ENCODE measurements at places on chromosomes 2 and 18.

- no peak for DNase-seq
Measured at GRCh38 chr18:10979411-10979810, 170.0 kb downstream of the PIEZO2 start.

- DNase-seq, result no peak
Measured at GRCh38 chr2:168180914-168181313, 66.5 kb downstream of the STK39 start.

DNA sequence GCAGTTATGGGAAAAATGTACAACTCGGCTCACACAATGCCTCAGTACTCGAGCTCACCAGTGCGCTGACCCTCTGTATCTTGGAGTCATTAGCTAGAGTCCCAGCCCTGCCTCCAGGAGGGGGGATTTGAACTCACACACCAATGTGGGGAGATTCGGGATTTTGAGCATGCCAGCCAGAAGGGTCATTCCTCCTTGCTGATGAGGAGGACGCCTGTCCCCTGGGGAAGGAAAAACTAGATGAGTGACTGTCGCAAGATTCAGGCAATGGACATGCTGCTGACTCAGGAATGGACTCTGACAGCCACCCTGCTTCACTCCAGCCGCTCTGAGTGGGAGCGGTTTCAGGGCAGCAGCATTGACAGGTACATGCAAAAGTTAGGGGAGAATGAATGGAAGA is 20.6 kb downstream of the FIGN start:
- no peak for DNase-seq

GRCh38 chr18:40249390-40250080 is 1705.5 kb upstream of the PIK3C3 start:
- DNase-seq, result no peak

DNA sequence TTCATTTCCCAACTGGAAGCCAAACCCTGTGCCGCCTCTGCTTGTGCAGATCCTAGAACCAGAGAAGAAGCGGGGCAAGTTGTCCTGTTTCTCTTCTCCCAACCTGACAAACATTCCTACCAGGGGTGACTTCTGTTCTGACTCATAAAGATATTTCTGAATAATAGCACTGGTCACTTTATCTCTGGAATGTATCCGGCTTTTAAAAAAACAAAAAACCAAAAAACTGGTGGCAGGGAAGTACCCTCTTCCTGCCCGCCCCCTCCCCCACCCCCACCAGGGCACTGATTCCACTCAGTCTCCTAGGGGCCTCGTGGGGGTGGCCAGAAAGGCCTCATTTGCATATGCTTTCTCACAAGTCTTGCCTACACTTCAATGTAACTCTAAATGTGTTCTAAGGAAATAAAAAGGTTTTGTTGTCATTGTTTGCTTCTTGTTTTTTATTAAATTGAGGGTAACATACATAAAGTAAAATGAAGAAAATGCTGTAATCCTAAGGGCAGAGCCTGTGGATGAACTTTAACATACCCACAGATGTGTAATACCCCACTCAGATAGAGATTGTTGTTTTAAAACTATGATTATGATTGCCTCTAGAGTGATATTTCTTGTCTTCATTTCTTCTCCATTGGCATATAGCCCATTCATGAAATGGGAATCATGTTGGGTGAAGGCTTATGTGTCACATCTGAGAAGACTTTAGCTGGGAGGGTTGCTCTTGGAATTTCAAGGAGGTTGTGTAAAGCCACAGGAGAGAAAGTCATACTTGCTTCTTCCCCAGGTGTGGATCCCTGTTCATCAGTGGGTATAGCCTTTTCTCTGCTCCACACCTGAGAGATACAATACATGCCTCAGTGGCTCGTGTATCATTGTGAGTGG is 5.3 kb upstream of the FOSL2 start:
- no peak for DNase-seq

DNA sequence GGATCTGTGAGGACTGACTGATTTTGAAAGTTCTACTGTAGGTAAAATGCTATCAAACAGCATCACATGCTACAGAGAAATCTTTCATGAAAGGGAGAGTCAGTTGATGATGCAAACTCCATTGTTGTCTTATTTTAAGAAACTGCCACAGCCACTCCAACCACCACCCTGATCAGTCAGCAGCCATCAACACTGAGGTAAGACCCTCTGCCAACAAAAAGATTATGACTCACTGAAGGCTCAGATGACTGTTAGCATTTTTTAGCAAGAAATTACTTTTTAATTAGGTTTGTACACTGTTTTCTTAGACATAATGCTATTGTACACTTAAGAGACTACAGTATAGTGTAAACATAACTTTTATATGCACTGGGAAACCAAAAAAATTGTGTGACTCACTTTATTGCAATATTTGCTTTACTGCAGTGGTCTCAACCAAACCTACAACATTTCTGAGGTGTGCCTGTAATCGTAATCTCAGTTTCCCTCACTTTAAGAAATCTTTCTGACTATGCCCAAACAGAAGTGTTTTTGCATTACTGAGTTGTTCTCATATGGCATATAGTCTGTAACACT is 42.8 kb downstream of the METTL8 start:
- DNase-seq, result no peak

GRCh38 chr2:239471011-239471792 is 70.4 kb upstream of the HDAC4 start:
- no peak for DNase-seq

DNA sequence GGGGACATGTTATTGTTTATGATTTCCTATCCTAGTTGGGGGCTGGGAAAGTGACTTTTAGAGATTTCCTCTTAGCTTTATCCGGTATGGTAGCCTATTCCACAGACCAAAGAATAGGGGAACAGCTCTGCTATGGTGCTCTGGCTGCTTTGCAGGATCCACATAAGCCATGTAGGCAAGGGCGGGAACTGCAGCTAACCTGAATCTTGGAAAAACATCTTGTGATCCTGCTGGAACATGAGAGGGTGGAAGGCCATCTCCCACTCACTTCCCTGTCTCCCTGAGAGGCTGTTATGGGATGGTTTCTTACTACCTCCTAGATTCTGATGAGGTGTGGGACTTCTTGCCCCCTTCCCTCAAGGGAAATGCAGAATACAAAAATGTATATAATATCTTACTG is 2.0 kb upstream of the DARS1 start:
- no peak for DNase-seq

DNA sequence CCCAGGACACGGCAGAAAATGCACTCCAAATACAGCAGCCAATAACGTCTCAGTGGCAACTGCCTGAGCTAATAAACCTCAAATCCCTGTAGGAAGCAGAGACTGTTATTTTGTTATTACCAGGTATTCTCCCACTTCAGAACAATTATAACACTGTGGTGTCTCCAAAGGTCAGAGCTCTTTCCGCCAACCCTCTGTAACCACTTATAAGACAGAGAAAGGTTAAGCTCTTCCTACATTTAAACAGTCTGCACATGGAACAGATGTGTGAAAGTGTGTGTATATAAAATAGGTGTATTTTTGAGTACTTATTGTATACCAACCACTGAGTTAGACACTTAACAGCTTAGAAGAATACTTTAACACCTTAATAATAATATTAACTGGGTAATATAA is 64.1 kb downstream of the FBXO15 start:
- DNase-seq, result no peak

- DNase-seq, result no peak
Measured at GRCh38 chr2:223797811-223798721, 39.3 kb downstream of the AP1S3 start.

DNA sequence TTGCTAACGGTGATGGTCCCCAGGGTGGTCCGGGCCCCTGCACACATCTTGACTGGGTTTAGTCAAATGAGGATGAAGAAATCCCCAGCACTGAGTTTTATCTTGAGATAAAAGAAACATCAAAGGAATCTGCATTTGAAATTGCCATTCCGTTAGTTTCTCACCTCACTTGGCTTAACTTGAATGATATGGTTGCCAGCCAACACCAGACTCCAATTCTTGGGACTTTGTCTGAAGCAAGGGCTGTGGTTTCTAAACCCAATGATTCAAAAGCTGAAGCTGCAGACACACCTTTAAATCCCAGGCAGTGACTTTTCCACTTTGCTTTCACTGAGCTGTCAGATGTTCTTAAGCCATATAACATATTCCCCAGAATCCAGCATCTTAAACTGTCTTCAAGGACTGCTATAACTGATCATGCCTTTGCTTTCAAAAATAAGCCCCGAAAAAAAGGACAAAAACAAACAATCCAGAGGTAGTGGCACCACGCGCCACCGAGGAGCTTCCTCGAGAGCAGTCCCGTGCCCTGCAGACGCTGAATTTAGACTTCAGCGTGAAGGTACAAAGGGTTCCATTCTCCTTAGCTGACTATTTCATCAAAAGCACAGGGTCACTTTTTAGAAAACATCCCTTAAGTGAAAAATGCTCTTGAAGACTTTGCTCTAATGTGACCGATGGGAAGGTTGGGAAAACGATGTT is 189.3 kb downstream of the HDAC4 start:
- no peak for DNase-seq

GRCh38 chr2:7071916-7072556 is 154.8 kb downstream of the RNF144A start:
- DNase-seq, result no peak

DNA sequence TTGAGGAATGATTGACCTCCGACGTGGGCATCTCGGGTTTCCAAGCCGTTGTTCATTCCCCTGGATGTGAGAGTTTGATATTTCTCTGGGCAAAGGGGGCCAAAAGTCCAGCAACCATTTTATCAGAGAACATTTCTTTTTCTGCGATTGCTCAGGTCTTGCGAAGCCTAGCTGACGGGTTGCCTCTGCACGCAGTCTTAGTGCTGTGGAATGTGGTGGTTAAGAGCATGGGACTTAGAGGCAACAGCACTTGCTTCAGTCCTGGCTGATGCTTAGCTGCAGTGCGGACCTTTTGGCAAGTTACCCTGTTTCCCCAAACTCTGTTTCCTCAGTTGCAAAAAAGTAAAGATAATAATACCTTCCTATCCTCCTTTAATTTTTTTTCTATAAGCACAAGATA is 45.0 kb downstream of the FAP start:
- no peak for DNase-seq

DNA sequence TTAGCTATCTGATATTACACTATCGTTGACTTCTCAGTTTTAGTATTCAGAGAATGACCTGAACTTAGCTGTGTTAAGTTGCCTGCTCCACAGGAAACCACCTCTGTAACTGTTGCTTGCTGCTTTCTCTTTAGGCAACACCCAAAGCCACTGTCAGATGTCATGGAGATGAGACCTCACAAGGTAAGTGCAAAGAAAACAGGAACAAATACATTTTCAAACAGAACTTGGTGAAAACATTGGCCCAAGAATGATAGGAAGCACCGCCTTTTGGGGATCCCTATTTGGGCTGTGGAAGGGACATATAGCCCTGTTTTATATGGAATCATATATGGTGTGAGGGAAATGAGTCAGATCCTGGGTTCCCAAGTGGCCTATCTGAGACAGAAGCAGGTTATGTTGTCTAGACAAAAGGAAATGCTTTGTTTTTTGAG is 143.4 kb downstream of the UBE2E3 start:
- no peak for DNase-seq

DNA sequence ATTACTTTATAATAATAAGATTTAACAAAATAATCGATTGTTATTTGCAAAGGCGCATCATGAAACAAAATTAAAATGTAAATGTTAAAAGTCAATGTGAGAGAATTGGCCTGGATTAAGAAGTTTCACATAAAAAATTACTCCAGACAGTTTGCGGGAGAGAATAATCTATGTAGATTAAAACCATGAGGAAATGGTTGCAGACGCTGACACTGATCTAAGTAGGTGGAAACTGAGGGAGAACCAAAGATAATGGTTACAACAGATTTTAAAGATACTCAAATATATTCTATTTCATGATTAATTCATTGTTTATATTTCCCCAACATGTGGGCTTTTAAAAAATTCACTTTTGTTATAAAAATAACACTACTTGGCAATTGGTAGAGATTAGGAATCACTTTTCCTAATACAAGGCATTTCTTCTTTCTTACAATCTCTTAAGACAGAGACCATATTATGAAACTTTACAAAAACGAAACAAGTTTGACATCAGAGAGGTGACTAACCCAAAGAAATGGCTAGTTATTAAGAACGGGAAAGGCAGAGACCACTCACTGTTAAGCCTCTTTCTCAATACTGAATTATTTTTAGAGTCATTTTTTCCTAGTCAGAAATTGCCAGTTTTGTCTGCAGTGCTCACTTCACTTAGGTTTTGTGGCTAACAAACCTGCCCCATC is 1.6 kb downstream of the KANSL1L start:
- DNase-seq, result no peak

GRCh38 chr18:80022613-80023012 is 11.6 kb upstream of the RBFA start:
- no peak for DNase-seq

GRCh38 chr2:226447338-226448300 is 352.0 kb downstream of the IRS1 start:
- DNase-seq, result no peak

GRCh38 chr18:3793111-3793510 is 343.1 kb downstream of the TGIF1 start:
- DNase-seq, result no peak

DNA sequence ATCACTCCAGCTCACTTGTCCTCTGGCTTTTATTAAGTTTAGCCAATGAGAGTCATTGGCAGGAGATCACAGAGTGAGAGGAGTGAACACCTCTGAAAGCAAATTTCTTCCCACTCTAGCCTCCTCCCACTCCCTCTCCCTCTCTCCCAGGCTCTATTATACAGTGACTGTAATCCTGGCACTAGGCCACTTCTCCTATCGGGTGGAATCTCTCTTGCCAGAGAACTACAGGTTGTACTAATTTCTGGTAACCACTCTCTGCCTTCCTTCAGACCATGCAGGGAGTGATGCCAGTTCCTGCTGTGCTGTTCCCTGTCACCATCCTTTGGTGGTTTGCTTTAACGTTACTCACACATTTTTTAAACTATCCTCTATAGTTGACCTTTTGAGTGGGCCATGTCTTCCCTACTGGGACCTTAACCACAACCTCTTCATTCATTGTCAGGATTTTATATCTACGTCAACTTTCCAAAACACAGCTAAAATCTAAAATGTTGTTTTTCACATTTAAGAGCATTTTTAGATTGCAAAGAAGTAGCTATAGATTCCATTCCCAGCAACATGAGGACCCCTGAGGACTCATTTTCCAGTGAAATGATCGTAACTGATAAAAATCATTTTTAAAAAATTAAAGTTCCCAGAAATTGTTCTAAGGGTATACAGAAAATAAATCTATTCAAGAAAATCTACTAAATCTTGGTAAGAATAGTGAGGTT is 217.1 kb downstream of the MREG start:
- no peak for DNase-seq

DNA sequence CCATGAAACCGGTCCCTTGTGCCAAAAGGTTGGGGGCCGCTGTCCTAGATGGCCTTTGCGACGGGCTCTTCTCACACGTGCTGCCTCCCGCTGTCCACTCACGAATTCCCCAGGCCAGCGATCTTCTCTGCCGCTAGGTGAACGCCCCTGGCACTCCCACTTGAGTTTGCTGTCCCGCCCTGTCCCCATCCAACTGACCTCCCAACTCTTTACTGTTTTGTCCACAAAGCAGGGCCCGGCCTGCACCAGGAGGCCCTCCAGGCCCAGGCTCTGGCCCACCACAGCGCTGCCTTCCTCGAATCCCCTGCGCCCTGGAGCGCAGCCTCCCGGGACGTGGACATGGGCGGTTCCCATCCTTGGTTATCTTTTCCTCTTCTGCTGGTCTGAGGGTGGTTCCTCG is 69.7 kb upstream of the PXDN start:
- no peak for DNase-seq

GRCh38 chr2:38149531-38149930 is 73.6 kb upstream of the CYP1B1 start:
- no peak for DNase-seq

Measured in stimulated activated CD4-positive, alpha-beta T cell treated with anti-CD3 and anti-CD28 coated beads, Interleukin-2, amount 100 ng/mL, for 24 hours (primary cell).